Forelimb muscle (tissue), 1 donor: ENCODE measurements at places on chromosomes 3 and 15. TPM values are rescaled to one million over a fixed set of nuclear protein-coding genes. Genes with fewer than 3 reads are reported as not detected.
A peak's percentile ranks its signal among the peaks of the same experiment; 100 is the strongest.

DNA sequence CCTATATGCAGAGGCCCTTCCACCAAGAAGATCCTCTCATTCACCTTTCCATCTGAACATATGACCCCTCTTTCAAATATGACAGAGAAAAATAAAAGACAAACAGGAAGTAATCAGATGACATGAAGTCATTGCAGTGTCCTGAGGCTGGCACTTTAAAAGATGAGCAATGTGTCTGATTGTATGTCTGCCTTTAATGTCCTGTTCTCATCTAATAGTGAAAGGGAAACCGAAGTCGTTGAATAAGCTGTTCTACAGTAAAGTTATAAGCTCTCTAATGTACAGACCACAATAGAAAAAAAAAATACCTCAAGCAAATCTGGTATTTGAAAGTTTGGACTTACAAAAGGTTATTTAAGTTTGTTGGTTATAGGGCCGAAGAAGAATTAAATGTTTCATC is 243.0 kb downstream of the CLSTN2 start:
- no peak for DNase-seq

GRCh38 chr3:178109691-178110090 is 426.5 kb upstream of the KCNMB2 start:
- DNase-seq: no peak

DNA sequence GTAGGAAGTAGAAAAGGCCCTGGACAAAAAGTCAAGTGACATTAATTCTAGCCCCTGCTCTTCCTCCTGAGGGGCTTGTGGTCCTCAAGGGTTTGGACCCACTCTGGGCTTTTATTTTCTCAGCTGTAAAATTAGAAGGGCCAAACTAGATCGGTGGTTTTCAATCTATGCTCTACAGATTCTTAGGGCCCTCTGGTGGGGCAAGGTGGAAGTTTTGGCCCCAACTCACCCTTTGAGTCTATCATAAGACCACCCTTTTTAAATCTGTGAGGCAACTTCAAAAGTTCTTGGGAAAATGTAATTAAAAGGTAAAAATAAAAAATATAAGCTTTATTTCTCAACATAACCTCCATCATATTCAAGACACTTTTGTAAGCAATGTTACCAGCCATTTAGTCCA is 25.6 kb upstream of the CFAP161 start:
- no peak for DNase-seq

DNA sequence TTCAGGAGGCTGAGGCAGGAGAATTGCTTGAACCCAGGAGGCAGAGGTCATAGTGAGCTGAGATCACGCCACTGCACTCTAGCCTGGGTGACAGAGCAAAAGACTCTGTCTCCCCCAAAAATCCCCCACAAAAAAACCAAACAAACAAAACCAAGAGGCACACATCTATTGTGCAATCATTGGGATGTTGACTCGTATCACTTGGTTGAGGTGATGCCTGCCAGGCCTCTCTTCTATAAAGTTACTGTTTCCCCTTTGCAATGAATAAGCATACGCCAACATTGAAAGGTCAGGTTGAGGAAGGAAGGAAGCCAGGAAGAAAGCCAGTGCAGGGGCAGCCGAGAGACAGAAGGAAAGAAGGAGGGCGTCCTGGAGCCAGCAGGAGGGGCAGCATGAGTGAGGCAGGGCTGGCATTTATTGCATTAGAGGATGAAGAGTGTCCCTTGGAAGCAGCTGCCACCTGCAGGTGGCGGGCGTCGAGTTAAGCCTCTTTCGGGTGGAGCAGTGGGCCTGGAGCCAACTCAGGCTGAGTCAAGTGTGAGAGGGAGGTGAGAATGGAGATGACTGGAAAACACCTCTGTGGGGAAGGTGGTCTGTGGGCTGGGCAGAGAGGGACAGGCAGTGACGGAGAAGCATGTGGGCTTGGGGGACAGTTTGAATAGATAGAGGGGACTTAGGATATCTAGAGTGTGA is 8.3 kb upstream of the CSPG4 start:
- DNase-seq: no peak

- no peak for DNase-seq
These were observed 20.9 kb downstream of the SLC24A1 start for GRCh38 chr15:65642594-65642993.

GRCh38 chr15:82640672-82641071 is 6.5 kb downstream of the CPEB1 start:
- DNase-seq: no peak

DNA sequence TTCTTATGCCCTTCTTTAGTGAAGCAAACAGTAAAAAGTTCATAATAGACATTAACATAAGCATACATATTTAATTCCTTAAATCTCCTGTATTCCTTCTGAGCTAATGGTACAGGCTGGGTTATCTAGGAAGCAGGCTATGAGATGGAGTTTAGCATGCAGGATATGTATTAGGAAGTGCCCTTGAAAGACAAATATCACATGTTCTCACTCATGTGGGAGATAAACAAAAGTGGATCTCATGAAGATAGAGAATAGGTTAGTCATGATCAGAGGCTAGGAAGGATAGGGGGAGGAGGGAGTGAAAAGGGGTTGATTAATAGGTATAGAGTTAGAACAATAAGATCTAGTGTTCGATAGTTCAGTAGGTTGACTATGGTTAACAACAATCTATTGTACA is 105.4 kb downstream of the CLASP2 start:
- DNase-seq: no peak

DNA sequence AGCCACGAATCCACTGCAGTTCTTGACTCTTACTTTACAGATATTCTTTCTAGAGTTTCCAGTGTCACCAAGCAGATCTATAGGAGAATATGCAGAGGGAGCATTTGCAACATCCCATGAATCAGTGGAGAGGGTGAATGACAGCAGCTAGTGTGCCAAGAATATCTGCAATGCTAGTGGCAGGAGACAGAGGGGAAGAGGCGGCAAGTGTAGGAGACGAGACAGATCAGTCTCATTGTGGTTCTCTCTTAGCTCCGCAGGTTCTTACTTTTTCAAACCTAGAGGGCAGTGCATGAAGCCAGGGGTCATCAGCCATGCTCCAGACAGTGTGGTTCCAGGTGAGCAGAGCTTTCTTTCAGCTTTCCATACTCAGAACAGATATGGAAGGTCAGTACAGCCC is 744 bp downstream of the ZNF619 start:
- DNase-seq: no peak

DNA sequence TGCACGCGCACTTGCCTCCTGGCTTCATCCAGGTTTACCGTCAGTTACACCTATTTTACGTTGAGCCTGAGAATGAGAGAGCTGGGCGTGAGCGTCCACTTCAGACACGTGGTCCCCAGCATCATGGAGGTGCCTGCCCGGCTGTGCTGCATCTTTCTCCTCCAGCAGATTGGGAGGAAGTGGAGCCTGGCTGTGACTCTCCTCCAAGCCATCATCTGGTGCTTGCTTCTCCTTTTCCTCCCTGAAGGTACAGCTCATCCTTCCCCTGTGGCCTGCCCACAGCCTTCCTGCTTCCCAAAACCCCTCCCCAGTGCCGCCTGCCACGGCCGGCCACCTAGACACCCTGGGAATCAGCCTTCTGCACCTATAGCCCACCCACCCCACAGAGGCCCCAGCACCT is 31.6 kb downstream of the SLC22A14 start:
- DNase-seq: no peak

DNA sequence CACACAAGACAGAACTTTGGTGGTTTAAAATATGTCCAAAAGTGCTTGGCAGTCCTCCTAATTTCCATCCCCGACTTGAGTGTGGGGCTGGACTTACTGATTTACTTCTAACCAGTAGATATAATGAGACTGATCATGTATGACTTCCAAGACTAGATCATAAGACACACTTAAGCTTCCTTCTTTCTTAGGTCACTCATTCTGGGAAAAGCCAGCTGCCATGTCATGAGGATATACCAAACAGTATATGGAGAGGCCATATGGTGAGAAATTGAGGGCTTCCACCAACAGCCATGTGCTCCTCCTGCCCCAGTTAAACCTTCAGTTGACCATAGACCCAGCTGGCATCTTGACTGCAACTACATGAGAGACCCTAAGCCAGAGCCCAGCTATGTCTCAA is 282.8 kb upstream of the PROK2 start:
- DNase-seq: no peak

GRCh38 chr3:153599685-153600084 is 437.7 kb downstream of the RAP2B start:
- no peak for DNase-seq

DNA sequence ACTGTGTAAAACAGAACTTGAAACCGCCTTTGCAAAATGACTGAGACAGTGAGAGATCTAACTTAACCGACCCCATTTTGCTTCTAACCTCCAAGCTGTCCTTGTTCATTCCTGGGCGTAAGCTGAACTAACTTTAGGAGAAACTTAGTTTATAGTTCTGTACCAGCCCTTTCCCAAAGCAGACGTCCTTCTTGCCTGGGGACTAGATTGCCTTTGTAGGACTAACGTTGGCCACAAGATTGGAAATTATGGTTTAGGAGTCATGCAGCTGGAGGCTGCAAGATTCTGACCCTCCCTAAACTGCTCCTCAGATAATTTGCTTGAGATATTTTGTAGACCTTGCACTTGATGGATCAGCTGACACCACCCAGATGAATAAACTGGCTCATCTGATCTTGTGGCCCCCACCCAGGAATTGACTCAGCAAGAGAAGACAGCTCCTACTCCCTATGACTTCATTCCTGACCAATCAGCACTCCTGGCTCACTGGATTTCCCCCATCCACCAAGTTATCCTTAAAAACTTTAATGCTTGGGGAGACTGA is 219.9 kb upstream of the PROK2 start:
- no peak for DNase-seq

GRCh38 chr3:81502236-81502635 is 259.2 kb downstream of the GBE1 start:
- no peak for DNase-seq

DNA sequence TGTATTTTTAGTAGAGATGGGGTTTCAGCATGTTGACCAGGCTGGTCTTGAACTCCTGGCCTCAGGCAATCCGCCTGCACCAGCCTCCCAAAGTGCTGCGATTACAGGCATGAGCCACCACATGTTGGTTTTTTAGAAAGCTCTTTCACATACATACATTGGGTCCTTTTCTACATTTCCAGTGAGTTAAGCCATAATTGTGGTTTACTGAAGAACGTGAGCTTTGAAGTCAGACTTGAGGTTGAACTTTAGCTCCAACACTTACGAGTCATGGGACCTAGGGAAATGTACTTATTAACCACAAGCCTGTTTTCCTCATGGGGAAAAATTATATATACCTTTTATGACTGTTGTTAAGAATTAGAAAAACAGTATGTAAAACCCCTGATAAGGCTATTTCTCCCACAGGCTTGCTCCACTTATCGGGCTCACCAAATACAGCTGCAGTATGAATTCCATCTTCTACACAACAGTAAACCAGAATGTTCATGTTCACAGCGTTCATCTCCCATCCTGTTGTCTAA is 39.0 kb downstream of the GPR160 start:
- no peak for DNase-seq

GRCh38 chr15:43441316-43441715 is 51.6 kb downstream of the TP53BP1 start:
- DNase-seq: no peak

GRCh38 chr15:80815106-80815505 is 35.9 kb downstream of the CEMIP start:
- no peak for DNase-seq

- no peak for DNase-seq
These were observed 47.6 kb upstream of the SPPL2A start for GRCh38 chr15:50813089-50813488.

DNA sequence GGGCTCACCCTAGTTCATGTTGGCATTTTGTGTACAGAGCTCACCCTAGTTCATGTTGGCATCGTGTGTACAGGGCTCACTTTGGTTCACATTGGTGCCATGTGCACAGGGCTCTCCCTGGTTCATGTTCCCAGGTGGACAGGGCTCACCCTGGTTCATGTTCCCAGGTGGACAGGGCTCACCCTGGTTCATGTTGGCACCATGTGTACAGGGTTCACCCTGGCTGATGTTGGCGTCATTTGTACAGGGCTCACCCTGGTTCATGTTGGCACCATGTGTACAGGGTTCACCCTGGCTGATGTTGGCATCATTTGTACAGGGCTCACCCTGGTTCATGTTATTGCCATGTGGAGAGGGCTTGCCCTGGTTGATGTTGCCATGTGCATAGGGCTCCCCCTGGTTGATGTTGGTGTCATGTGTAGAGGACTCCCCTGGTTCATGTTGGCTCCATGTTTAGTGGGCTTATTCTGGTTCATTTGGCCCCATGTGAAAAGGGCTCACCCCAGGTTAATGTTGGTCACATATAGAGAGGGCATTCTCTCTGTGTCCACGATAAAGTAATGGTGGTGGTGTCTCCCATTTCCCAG is 31.7 kb upstream of the NR2C2 start:
- DNase-seq: no peak

DNA sequence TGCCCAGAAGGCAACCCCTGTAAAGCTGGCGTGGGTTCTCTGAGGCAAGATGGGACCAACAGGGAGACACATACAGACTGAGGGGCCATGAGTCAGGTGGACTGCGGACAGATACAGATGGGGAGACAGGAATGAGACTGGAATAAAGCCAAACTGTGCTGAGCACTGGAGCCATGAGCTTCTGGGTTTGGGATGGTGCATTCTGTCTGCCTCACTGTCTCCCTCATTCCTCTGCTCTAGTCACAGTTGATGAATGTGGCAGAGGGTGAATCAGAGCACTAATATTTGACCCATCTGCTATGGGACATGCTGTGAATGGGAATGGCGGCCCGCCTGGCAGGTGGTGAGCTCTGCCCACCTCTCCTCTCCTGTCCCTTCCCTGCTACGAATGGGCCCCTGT is 262.9 kb downstream of the EPHB1 start:
- no peak for DNase-seq

DNA sequence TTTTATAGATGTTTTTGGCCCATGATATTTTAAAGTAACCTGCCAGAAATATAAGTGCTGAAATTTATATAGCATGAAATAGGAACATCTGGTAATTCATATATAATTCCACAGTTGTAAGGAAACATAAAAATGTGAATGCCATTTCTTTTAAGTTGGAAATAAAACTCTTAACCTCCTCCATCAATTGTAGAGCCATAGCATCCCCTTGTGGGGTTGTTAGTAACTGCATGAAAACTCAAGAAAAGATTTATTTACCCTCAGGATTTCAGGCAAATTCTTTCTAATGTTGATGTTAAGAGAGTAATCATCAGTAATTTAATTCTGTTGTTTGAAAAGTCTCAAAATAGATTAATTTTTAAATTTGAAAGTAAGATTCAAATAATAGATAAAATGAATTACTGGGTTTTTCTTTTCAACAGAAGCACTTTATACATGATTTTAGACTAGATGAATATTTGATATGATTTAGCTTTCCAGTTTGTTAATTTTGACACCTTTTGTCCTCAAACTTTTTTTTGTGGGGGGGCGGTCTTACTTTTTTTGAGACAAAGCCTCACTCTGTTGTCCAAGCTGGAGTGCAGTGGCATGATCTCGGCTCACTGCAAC is 74.7 kb downstream of the RASA2 start:
- peak; percentile 50 for DNase-seq

Gene TF
- 4.4 TPM for polyA plus RNA-seq

Gene TRAIP
- polyA plus RNA-seq: 4.3 TPM

Gene ZSCAN2
- polyA plus RNA-seq: 11.7 TPM

Gene ANKRD63
- 0.32 TPM for polyA plus RNA-seq

Gene RETNLB
- not detected for polyA plus RNA-seq

Gene IL17RB
- 3.9 TPM for polyA plus RNA-seq

Gene GNAT1
- not detected for polyA plus RNA-seq

Gene CD200
- 11.0 TPM for polyA plus RNA-seq

Gene PIF1
- polyA plus RNA-seq: 8.0 TPM

Gene RTP3
- polyA plus RNA-seq: 0.14 TPM
